ENCODE measurements at places on chromosomes 5 and 9.

DNA sequence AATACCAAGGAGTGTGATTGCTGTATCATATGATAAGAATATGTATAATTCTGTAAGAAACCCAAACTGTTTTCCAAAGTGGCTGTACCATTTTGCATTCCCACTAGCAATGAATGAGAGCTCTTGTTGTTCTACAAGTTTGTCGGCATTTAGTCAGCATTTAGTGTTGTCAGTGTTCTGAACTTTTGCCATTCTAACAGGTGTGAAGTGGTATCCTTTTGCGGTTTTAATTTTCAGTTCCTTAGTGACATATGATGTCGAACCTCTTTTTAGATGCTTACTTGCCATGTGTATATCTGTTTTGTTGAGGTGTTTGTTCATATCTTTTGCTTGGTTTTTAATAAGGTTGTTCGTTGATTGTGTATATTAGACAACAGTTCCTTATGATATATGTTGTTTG, 296.3 kb upstream of the IZUMO3 start:
- no peak for DNase-seq

GRCh38 chr5:25002371-25002770, 357.6 kb upstream of the CDH10 start:
- DNase-seq: peak; percentile 27

DNA sequence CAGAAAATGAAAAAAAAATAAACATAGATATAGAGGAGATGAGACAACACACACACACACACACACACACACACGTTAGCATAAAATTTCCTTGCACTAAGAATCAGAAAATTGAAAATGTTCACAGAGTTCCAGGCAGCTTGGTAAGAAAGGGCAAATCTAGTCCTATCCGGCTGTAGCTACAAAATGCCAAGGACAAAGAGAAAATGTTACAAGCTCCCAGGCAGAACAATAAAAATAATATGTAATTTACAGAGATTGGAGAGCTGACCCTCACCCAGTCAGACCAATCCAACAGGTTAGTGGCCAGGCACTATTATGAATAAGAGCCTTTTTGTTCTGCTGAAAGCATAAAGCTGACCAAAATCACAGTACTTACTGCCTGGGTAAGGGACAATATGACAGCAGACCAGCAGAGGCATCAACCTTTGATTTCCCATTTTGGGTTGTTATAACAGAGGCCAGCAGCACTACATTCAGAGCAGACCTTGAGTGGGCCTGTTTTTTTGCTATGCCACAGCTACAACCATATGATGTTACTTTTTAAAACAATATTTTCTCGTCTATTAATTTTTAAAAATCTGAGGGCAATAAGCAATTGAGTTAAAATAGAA, 892.6 kb downstream of the TAF11L14 start:
- DNase-seq: no peak

DNA sequence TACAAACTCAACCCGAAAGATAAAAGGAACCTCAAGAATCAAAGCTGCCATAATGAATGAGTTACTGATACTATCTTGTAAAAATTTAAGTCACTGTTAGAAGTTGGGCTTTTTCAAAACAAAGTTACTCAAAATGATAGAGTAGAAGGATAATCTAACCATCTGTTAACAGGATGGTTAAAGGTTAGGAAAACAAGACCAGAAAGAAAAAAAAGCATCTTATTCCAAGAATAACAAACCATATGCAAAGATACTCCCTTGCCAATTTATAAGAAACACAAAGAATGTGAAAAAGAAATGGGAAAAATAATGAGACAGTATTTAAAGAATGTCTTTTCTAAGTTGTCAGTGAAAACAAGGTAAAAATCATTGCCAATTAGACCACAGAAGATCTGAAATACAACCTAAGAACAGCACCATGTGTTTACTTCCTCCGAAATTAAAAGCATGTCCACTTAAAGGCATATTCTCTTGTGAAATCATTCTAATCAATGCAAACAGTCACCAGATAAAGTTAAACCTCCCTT, 51.2 kb downstream of the STRBP start:
- DNase-seq: peak; percentile 16

- no peak for DNase-seq
Observed at GRCh38 chr9:21481470-21482056, 550 bp downstream of the IFNE start.

GRCh38 chr9:31045810-31046209, 1338.6 kb upstream of the ACO1 start:
- DNase-seq: no peak

DNA sequence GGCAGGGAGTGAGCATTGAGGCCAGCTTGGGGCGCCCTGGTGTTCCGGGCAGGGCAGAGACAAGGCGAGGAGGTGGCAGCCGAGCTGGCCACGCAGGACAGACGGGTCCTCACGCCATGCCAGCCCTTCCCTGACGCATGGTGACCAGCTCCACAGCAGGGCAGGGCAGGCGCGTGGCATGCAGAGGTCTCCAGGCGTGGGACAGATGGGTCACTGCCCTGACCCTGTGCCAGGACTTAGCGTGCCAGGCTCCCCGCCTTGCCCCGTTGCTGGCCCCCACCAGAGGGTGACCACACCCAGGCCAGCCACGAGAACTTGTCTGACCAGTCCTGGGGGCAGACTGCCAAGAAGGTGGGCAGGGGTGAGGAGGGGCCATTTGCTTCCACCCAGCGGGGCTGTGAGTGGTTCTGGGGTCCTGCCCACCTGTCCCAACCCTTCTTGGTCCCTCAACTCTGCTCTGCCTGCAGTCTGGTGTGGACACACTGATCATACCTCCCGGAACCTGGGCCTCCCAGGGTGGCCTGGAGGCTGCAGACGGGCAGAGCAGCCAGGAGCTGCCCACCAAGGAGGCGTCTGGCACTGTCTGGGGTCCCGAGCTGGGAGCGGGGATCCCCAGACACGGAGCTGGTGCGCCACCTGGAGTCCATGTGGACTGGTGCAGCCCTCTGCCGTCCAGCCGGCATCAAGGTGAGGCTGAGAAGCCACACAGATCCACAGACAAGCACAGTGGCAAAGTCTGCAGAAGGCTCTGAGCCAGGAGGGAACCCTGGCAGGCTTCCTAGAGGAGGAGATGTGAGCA, at the start of gene RNF224:
Gene RNF224, plus strand, starts transcription at position 449 of the 799 bp plus-strand sequence. CDS start 834 bp downstream, outside the sequence.
- peak; percentile 80 for DNase-seq

- no peak for DNase-seq
Observed at GRCh38 chr5:144712090-144712489, 541.4 kb downstream of the KCTD16 start.

DNA sequence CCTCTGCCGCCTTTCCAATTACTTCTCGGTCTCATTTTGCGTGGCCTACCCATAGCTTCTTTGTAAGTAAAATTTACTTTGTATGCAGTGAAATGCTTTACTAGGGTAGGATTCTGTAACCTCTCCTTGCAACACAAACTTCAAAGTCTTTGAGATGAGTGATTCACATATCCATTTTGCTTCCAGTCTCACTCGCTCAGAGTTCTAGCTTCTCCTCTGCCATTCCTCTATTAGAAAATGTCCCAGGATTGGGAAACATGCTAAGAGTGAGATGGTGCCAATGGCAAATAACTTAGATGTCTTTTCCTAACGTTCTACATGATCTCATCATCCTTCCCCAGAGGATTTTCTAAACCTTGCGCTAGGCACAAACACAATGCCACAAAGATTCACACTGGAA, 270.5 kb upstream of the SLC30A5 start:
- DNase-seq: no peak

DNA sequence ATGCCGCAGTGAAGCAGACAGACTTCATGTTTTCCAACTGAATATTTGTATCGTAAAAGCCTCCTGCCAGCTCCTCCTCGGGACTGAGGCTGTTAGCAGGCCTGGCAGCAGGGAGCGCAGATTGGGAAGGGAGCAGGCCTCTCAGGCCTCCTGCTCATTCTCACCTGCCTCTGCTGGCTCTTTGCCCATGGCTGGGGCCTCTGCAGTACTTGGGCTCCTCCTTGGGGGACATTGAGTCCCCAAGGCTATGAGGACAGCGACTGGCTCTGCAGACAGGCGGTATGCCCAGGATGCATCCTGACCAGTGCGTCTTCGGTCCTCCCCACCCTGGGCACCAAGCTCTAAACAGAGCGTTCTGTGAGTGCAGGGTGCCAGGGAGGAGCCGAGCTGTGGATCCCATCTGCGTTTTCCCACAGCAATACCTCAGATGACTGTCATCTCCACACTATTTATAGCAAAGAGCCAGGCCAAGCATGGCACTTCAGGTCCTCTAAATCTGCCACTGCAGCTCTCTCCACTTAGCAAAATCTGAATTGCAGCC, 38.7 kb downstream of the TSTD2 start:
- no peak for DNase-seq

DNA sequence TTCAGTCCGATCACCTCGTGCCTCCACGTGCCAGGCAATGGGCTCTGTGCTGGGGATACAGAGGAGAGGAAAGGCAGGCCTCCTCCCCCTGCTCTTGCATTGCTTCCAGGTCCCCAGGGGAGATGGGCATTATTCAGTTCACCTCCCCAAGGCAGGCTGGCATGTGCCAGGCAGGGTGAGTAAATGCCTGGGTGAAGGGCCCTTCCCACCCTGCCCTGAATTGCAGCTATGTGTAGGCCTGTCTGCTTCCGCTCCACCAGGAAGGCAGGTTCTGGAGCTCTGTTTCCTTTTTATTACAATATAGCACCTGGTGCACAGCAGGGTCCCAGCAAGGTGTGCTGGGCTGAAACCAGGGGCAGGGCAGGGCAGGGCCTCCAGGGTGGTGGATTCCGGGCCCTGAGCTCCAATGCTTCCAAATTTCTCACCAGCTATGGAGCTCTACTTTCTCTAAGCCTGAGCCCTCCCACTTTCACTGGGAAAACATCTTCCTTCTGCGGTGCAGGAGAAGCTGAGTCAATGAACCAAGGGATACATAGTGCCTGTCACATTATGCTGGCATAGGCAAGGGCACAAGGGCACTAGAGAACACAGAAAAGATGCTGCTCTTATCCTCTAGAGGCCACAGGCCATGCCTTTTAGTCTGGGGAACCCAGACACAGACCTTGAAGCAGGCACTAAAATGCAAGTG, 42.0 kb downstream of the SHB start:
- peak; percentile 55 for DNase-seq

- no peak for DNase-seq
Observed at GRCh38 chr9:78371981-78372380, 75.1 kb downstream of the PSAT1 start.

DNA sequence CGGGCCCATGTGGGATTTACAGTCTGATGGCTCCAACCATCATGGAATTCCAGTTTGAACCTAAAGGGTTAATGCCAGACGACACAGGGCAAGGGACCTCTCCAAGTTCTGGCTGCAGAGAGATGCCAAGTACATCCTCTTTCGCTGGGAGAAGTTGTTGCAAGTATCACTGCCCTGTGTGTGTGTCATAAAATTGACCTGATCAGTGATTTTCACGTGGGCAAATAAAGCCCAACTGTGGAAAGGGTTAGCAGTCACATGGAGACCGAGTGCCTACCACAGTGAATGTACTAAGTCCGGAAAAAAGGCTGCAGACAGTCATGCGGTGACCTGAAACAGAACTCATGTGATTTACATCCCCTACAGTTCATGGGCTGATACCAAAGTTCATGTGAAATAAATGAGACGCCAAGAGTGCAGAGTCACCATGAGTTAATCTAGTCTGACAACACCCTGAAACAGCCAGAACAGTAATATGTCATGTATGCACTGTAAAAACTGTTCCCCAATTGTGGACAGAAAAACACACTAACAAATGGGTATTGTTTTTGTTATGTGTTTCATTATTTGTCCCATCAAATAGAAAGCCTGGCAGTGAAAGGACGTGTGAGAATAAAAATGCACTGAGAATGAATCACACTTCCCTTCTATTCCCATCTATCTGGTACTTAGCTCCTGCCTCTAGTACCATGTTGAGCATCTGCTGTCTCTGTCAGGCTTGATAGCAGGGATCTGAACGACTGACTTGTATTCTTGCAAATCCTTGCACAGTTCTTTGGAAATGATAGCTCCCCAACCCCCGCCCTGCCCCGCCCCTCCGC, 115.7 kb downstream of the SUSD1 start:
- peak; percentile 81 for DNase-seq

- DNase-seq: no peak
Observed at GRCh38 chr9:116271340-116271739, 117.7 kb downstream of the PAPPA start.

GRCh38 chr5:73213566-73213998, 40.6 kb downstream of the TMEM174 start:
- peak; percentile 80 for DNase-seq

DNA sequence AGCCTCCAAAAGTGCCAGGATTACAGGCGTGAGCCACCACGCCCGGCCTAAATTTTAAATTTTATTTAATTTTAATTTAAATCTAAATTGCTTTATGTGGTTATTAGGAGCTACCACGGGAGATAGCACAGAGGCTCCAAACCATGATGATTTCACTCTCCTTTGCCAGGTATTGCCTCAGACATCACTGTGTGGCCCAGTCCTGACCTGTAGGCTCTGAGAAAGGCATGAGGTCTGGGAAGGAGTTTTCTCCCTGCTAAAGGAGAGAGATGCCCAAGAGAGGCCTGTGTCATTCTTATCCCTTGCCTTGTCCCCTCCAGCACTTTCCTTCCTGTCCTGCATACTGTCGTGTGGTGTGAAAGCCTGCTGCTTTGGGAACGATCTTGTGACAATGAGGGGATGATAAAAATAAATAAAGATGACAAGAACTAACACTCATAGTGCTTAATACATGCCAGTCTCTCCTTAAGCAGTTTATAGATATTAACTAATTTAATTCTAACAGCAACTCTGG, 37.0 kb upstream of the BASP1 start:
- DNase-seq: no peak

DNA sequence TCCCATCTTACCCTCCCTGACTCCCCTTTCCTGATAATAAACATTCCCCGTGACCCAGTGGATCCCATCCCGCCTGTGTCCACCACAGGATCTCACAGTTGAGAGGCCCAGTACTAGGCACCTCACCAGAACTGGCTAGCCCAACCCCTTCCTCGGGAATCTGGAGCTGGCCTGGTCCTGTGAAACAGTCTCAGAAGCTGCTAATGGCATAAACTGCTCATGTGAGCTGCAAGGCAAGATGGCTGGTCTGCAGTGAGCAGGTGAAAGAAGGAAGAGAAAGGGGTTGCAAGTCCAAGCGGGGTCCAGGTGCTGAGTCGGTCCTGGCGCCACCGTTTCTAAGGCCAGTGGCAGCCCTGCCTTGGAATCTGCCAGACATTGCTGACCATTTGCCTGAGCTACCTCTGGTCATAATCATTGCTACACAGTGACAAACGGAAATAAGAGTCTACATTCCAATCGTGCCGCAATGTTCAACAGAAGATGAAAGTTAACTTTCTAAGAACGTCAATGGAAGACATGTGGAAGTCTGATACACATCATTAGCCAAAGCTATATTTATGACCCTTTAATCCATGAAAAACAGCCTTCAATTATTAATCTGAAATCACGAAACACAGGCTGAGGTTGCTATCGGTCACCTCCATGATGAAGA, 33.7 kb downstream of the DNAH5 start:
- DNase-seq: no peak

Measured in M059J (cell line).